ENCODE measurements at places on chromosomes 13 and 19.
A peak's percentile ranks its signal among the peaks of the same experiment; 100 is the strongest.

DNA sequence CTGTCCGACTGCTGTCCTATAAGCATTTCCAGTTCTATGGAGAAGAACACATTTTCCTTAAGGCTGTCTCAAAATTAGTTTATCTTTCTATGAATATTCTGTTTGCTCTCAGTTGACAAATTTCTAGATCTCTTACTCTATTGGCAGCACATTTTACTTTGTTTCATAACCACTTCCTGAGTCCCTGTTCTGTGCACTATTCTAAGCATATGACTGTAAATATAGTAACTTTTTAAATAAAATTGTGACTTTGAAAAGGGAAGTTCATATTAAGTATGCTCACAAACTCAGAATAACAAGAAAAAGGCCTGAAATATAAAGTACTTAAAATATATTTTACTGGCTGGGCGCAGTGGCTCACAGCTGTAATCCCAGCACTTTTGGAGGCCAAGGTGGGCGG is 56.5 kb upstream of the HTR2A start:
- no peak for DNase-seq

- DNase-seq: no peak
These were observed 12.5 kb downstream of the TNNT1 start for GRCh38 chr19:55136399-55137102.

DNA sequence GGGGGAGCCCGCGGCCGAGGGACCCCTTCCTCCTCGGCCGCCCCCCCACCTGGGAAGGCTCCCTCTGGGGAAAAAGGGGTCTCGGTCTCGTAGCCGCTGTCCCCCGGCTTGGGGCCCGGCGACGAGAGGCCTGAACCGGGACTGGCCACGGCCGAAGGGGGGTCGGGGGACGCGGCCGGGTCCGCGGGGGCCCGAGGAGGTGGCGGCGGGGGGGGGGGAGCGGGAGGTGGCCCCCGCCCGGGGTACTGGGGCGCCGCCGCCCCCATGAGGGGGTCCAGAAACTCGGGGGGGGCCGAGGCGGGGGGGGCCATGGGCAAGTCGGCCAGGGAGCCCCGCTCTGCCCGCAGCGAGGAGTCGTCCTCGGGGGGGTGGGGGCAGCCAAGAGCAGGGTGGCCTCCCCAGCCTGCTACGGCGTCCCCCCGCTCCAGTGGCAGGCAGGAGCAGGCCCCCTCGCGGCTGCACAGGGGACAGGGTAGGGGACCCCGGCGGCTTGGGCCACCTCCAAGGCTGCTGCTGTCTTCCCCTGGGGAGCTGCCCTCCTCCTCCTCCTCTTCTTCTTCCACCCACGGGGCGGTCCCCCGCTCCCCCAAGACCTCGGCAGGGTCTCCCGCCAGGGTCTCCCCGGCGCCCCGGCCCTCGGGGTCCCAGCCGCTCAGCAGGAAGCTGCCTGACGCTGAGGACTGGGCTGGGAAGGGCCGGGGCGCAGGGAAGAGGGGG is 12.9 kb downstream of the LMTK3 start:
- no peak for DNase-seq

DNA sequence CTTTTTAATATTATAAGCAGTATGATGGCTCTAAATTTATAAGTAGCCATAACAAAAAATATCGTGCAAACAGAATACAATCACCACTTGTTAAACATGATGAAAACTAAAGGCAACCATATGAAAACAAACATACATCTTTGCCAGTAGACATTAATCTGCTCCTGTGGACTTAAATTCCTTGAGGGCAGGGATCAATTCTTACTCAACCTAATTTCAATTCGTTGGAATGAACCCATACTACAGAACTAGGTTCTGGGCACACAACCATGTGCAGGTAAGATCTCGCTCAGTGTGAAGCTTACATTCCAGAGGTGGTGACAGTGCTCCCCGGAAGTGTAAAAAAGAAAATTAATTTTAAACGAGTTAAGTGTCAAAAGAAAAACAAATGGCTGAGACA is 13.4 kb downstream of the TBC1D4 start:
- DNase-seq: no peak

GRCh38 chr13:109465148-109465547 is 321.2 kb downstream of the IRS2 start:
- peak; percentile 21 for DNase-seq

GRCh38 chr13:110546926-110547325 is 14.6 kb downstream of the RAB20 start:
- peak; percentile 84 for DNase-seq

DNA sequence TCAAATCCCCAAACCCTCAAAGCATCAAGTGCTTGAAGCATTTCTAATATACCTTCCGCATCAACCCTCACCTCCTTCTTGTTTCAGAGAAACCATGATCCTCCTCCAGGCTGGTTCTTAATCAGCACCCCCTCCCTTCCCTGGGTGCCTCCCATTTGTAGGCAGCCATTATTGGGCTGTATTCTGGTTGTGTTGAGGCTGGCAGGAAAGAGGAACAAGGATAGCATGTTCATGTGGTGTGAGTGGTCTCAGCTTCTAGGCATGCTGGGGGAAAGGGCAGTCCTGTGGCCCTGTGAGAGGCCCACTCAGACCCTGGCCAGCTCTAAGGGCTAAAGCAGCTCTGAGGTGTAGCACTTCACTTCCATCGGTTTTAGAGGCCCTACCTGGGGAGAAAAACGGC is 18.9 kb upstream of the TRIM13 start:
- DNase-seq: no peak

DNA sequence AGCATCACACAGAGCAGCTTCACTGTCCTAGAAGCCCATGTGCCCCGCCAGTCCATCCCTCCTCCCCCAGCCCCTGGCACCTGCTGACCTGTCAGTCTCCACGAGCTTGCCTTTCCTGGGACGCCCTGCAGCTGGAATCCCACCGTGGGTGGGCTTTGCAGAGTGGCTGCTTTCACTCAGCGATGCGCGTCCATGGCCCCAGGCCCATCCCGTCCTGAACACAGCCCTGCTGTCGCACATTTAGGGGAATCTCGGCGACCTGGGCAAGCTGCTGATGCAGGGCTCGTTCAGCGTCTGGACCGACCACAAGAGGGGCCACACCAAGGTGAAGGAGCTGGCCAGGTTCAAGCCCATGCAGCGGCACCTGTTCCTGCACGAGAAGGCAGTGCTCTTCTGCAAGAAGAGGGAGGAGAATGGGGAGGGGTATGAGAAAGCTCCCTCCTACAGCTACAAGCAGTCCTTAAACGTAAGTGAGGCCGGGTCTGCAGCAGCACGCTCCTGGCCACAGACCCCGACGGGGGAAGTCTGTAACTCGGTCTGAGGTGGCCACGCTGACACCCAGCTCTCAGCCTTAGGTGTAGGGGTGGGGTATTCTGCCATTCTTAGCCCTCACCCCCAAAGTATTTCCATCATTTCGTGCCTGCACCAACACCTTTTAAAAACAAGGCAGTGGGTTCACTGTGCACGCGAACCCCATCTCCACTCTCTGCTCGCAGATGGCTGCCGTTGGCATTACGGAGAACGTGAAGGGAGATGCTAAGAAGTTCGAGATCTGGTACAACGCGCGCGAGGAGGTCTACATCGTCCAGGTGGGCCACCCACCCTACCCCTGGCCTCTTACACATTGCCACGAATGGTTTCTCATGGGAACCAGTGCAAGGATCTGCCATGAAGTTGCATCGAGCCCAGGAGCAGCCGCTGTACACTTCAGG is 18.3 kb upstream of the F7 start:
- no peak for DNase-seq

DNA sequence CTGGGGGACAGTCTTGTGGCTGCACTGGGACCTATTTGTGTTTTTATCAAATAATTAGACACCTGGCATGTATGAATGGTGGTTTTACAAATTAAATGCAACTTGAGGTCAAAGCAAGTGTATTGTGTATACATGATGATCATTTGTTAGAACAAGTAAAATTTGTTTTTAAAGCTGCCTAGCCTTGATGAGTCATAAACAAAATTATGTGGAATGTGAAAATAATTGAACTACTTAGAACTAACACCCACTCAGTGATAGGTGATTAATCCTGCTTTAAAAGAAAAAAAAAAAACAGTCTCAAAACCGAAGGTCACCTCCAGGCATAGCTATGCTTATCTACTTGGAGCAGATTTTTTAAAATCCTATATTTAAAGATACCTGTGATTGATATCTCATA is 770.3 kb upstream of the SLITRK5 start:
- DNase-seq: no peak

DNA sequence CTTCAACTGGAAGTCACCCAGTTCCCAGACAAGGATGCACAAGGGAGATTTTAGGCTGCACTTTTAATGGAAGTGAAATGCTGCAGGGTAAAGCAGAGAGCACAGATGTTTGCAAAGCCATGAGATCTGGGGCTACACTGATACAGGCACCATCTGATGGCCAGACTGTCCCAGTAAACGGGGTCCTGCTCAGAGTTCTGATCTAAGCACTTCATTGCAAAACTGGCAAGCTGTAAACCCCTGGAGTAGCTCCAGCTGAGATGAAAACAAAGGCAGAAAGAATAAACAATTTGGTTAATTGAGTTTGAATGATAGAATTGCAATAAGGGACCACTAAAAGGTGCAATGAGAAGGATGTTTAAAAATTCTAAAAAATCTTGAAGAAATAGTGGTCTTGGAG is 197.1 kb downstream of the OXGR1 start:
- DNase-seq: no peak

GRCh38 chr19:45862271-45862563 is 730 bp downstream of the SYMPK start:
- no peak for DNase-seq

DNA sequence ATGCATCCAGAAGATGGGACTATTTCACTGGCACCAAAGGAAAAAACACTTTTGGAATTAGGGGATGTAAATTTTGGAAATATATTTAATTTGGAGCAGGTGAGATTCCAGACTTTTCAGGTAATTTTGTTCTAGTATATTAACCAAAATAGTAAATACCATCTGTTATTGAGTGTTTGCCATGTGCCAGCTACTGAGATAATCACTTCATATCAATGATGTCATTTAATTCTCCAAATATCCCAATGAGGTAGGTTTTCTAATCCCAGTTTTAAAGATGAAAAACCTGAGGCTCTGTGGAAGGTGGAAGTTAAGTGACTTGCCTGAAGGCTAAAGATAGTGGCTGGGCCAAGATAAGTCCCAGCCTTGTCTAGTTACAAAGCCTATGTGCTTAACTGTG is 95.2 kb downstream of the TDRD3 start:
- DNase-seq: no peak

DNA sequence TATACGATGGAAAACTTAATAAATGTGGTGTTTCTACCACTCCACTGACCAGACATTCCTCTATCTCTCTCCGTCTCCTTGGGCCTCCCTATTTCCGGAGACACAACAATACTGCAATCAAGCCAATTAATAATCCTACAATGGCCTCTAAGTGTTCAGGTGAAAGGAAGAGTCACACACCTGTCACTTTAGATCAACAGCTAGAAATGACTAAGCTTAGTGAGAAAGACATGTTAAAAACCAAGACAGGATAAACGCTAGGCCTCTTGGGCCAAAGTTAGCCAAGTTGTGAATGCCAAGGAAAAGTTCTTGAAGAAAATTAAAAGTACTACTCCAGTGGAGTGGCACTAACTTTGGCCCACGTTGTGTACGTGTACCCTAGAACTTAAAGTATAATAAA is 22.5 kb downstream of the ZDHHC20 start:
- no peak for DNase-seq

DNA sequence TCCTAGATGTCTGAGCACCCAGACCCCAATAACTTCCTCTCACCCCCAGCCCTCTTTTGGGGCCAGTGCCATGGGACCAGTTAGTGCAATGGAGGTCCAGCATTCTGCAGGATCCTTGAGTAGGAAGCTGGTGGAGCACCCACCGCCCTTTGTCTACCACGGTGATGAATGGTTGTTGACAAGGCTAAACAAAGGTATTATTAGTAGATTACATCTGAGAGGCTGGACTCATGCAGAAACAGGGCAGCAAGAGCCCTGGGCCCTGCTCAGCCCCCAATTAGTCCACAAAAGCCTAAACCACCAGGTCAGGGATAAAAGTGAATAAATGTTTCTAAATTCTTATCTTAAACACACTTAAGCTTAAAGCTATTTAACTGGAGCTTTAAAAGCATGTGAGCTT is 196.5 kb upstream of the TSHZ3 start:
- DNase-seq: no peak

DNA sequence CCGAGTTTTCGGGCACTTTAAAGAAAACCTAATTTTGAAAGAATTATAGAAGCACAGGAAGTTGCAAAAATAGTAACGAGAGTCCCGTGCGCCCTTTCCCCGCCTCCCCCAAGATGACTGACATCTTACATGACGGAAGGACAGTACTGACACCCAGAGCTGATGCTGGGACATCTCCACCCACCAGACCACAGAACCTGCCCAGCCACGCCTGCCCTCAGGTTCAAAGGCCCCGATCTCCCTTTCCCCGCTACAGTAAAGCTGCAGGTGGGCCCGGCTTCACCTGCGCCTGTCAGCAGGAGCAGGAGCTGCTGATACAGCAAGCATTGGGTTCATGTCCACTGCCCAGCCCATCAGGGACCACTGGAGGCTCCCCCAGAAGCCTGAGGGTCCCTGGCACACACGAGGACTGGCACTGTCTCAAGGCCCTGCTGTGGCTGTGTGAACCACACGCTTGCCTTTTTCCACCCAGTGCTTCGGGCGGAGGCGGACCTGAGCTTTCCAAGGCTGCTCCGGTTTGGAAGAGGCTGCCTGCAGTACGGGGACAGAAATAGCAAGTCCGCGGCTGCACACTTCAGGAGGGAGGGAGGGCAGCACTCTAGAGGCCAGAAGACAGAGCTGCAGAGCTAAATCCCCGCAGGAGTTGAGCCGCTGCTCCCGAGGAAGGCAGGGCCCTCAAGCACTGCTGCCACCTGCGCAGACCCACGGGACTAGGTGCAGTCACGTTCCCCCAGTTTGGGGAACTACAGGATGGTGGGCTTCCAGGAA is 8.7 kb downstream of the MAP2K2 start:
- no peak for DNase-seq

- peak; percentile 45 for DNase-seq
These were observed 58.3 kb downstream of the KLF2 start for GRCh38 chr19:16382775-16383543.

DNA sequence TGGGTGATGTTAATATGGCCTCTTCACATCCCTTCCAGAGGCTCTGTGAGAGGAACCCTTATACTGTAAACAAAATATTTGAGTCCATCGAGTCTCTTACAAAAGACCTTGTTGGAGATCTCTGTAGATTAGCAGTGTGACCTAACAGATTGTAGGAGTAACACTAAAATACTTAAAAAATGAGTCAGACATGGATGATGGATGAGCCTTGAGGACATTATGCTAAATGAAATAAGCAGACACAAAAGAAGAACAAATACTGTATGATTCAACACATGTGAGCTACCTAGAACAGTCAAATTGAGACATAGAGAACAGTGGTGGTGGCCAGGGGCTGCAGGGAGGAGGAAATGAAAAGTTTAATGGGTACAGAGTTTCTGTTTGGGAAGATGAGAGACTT is 152.2 kb upstream of the UBL3 start:
- peak; percentile 57 for DNase-seq

All from skeletal muscle cell (primary cell).